Thyroid gland (tissue), 4 donors: ENCODE measurements at places on chromosomes 7 and 10.

DNA sequence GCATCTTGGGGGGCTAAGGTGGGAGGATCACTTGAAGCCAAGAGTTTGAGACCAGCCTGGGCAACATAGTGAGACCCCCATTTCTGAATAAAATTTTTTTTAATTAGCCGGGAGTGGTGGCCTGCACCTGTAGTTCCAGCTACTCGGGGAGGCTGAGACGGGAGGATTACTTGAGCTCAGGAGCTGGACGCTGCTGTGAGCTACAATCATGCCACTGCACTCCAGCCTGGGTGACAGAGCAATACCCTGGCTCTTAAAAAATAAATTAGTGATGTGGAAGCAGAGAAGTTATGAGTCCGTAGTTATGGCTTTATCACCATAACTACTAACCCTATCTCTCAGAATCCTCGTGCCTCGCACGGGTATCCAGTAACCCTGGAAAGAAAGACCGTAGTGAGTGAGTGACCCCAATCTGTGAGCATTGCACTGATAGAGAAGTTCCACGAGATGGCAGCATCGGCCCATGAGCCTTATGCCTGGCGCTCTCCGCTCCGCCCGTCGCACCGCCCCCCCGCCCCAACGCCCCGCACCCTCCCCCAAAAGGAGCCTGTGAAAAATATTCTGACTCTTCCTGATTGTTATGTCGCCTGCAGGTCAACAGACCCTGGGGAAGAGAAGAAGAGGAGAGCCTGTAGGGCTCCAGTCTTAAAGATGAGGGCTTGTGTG, 4.9 kb upstream of the SLC29A3 start:
- no peak for DNase-seq

GRCh38 chr10:63525021-63525420, 3.8 kb downstream of the REEP3 start:
- DNase-seq: no peak

DNA sequence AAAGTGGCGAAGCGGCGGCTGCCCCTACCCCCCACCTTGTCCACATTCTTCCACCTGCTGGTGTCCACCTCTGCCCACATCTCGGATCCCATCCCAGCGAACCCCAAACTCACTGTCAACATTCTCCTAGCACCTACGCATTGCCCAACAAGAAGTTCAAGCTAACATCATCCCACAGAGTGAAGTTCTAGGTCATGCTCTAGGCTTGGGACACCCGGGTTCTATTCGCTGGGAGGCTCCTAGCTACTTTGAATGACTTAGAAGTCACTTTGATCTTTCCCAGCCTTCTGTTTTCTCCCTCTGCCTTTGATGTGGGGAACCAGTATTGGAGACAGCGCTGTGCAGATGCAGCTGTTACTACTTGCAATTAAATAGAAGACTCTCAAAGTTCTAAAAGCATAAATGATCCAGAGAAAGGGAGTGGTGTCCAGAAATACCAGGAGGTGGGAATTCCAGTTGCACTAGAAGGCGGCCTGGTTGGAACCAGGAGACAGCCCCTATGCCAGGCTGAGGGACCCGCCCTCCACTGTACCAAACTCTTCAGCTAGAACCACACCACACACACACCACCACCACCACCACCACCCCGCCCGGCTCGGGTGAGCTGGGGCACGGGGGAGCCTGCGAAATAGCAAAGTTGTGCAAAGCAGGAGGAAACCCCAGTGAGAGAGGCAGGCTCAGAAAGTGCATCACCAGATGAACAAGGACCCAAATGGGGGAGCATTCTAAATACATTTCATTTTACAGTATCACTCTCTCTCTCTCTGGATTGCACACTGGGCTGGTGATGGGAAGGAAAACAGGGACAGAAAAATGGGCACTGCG, 5.5 kb upstream of the VGF start:
- DNase-seq: no peak

DNA sequence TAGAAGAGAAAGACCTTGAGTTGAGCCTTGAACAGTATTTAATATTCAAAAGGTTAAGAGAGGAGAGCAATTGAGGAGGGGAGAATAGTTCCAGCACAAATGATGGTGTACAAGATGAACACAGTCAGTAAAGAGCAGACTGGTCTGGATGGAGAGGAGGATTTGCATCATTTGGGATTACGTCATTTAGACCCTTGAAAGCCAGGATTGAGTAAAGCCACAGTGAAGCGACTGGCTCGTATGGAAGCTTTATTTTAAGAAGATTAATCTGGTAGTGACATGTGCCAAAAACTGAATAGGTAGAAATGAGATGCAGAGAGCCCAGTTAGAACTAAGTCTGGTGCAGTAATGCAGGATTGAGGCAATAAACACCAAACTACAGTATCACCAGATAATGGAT, 52.6 kb downstream of the TRUB1 start:
- DNase-seq: no peak

GRCh38 chr10:49474901-49475300, 64.0 kb downstream of the ERCC6 start:
- no peak for DNase-seq

- no peak for DNase-seq
Measured at GRCh38 chr7:87038993-87039690, 20.3 kb downstream of the ELAPOR2 start.

- no peak for DNase-seq
Measured at GRCh38 chr7:22651036-22651435, 76.0 kb upstream of the IL6 start.

DNA sequence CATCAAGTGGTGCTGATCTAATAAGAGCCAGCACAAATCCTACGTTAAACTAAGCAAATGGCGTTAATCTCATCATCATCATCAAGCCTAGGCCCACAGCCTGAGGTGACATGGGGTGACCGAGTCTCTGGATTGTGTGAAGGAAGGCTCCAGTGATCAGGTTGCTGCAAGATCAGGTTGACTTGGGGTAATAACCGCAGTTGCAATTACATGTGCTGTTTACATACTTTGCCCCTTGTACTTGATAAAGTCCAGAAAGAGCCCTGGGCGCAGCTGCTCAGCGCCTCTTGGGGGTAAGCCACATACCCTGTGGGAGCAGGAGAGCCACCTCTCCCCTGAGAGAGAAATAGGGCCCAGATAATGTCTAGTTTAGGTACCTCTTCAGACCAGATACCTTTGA, 228.1 kb downstream of the WDR11 start:
- no peak for DNase-seq

GRCh38 chr7:26349005-26349915, 57.6 kb downstream of the SNX10 start:
- DNase-seq: no peak

GRCh38 chr7:101635484-101635883, 6.4 kb upstream of the MYL10 start:
- DNase-seq: no peak

GRCh38 chr7:101402835-101403234, 40.2 kb downstream of the COL26A1 start:
- no peak for DNase-seq

- DNase-seq: no peak
Measured at GRCh38 chr7:55493408-55493807, 78.9 kb downstream of the VOPP1 start.

DNA sequence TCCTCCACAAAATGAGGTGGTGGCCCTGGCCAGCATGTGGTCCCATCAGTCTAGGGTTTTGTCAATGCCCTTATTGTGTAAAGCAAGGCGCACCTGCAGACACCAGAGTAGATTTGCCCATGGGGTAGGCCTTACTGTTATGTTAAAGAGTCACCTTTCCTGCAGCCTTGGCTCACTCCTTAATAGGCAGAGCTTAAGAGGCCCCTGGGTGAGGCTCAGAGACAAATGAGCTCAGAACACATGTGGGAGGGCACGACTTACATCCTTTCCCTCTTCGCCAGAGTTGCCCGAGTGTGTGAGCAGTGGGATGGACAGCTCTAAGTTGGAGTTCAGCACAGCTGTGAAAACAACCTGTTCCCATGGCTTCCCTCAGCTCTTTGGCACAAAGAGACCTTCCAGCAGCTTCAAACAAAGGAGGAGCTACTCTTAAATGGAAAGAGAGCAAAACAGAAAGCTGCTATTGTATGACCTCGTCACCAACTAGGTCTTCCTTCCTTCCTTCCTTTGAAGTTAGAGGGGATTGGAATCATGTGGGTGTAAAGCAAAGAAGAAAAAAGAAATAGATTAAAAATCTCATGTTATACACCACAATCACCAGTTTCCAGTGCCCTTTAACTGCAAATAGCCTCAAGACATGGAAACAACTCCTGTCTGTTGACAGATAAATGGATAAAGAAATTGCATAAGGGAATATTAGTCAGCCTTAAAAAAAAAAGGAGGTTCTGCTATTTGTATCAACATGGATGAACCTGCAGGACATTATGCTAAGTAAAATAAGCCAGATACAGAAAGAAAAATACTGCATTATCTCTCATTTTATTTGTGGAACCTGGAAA, 11.9 kb upstream of the XPNPEP1 start:
- peak; percentile 73 for DNase-seq

GRCh38 chr10:104297697-104298660, 29.0 kb downstream of the GSTO2 start:
- no peak for DNase-seq

- no peak for DNase-seq
Measured at GRCh38 chr7:20447021-20447650, 116.4 kb downstream of the ITGB8 start.

DNA sequence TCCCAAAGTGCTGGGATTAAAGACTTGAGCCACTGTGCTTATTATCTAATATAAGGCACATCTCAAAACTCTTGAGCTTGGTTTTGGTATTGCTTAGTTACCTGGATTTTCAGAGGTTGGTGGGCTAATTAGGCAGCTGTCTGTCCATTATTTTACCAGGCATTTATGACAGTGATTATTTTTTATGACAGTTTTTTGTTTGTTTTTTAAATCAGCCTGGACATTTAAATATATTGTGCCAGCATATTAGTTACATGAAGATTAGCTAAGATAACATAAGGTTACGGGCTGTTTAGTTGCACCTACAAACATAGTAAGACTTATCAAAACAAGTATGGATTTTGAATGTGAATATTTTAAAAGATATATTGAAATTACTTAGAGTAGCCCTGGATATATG, 2.6 kb upstream of the ZRANB1 start:
- DNase-seq: no peak

DNA sequence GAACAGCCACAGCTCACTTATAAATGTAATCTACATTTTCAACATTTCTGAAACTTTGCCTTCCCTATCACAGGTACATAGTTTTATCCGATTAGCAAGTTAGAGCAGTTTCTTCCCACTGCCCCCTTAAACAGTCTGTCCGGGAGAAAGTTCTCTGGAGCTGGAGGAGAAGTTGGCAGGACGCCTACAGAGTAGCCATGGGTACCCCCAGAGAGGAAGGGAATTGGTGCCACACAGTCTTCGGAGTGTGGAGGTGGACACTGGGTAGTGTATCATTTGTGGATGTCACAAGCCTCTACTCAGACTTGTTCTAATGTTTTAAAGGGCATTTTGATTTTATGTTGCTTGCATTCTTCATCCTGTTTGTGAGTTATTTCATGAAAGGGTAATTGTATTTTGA, 39.0 kb downstream of the TAF3 start:
- DNase-seq: peak; percentile 6

DNA sequence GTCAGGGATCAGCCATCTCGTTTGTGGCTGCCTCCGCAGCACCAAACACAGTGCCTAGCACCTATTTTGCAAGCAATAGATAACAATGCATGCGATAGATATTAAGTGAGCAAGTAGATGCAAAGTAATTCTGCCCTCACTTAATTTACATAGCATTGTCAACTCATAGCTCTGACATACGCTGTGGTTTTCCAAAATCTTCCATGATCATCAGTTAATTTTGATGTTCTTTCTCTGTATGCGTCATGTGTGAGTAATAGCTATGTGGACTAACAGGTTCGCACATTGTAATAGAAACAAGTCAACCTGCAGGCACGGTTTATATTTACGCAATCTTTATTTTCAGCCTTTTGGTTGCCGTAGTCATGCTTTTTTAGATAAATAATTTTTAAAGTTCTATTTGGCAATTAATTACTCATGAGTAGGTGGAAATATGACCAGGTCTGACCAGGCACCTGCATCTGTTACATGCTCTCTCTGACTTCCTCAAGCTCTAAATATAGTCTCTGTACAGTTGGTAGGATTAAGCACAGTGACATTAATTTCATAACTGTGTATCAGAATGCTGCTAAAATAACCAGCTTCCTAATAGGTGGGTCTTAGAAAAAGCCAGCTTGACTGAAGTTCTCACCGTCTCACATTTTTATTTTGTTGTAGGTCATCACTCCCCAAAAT, 13.3 kb downstream of the MAP3K8 start:
- no peak for DNase-seq

GRCh38 chr7:71386152-71386785, 254.3 kb downstream of the GALNT17 start:
- no peak for DNase-seq

DNA sequence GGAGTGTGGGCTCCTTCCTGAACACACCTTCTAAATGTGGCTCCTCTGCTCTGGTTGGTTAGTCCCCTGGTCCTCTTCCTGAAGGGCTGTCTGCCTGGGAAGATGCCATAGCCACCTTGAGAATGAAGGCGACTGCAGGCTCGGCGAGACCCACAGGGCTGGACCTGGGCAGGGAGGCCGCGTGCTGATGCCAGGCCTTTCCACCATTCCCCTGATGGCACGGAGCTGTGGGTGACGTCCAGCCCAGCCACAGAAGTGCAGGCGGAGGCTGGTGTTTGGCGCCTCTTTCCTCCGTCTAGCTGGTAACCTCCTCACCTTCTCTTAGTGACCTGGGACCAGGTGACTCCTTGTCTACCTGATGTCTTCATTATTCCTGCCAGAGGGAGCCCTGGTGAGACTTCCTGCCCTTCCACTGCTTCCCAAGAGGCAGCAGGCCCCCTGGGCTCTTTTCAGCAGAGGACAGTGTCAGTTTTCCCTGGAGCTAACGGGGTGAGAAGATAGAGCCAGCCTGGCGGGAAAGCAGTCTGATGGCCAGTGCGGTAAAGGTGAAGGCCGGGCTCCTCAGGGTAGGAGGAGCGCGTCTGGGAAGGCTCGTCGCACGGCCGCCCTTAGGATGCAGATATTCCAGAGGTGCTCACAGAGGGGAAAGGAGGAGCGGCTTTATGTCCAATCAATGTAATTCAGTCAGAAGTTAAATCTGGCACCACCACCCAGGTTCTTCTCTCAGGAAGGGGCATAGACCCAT, 34.9 kb downstream of the GBX1 start:
- DNase-seq: no peak

- DNase-seq: no peak
Measured at GRCh38 chr7:2926120-2926895, 82.2 kb upstream of the GNA12 start.

- DNase-seq: no peak
Measured at GRCh38 chr7:40866601-40867000, 731.8 kb downstream of the SUGCT start.

DNA sequence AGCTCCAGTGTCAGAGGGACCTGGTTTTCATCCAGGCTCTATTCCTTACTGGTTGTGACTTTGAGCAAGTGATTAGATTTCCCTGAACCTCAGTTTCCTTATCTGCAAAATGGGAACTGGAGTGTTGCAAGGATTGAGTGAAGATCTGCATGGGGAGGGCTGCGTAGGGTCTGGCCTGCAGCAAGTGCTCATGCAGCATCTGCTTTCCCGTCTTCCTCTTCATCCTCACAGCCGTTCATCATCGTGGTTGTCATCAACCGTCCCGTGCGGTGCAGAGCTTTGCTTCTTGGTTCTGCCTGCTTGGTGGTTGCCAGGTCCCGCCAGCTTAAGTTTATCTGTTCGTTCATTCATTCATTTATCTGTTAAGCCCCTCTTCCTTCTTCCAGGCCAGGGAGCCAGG, 135.0 kb downstream of the GRK5 start:
- DNase-seq: no peak

- no peak for DNase-seq
Measured at GRCh38 chr10:6581778-6582228, 1.7 kb upstream of the PRKCQ start.

GRCh38 chr7:66697449-66698438, 42.8 kb upstream of the RABGEF1 start:
- DNase-seq: no peak

- DNase-seq: peak; percentile 72
Measured at GRCh38 chr7:151251689-151252560, 3.4 kb upstream of the SMARCD3 start.
